ENCODE measurements at places on chromosomes 13 and 19. TPM values are rescaled to one million over a fixed set of nuclear protein-coding genes. Genes with fewer than 3 reads are reported as not detected.

GRCh38 chr13:51759240-51759639, 44.7 kb downstream of the DHRS12 start:
- DNase-seq, result no peak
- H3K4me3 ChIP-seq, result no peak overlapping the region
- peaks cover 53% of the 10 kb centered on the region for H3K36me3 ChIP-seq
- H3K27me3 ChIP-seq, result no peaks in the 10 kb centered on the region
- H3K4me1 ChIP-seq, result peaks cover 4% of the 10 kb centered on the region
- no peak overlapping the region for H3K27ac ChIP-seq

MED16 gene
- 62.1 TPM for total RNA-seq

SMAD9 gene
- total RNA-seq, result not detected

DNA sequence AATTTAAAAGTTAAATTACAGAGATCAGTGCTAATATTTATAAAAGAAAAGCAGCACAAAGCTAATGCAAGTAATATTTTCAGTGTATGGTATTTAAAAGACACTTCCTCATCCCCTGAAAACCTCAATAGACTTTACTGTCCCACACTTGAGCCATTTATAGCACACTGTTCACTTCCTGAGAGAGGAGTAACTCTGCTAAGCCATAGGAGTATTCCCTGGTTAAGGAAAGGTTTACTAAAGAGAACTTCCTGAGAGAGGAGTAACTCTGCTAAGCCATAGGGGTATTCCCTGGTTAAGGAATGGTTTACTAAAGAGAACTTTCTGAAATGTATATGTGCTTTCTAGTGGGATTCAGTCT, 159.4 kb downstream of the NHLRC3 start:
- DNase-seq, result no peak
- no peaks in the 10 kb centered on the region for H3K36me3 ChIP-seq
- H3K4me3 ChIP-seq, result no peak overlapping the region
- no peaks in the 10 kb centered on the region for H3K4me1 ChIP-seq

IL17D gene
- not detected for total RNA-seq

GRCh38 chr19:10226376-10227025, 4.6 kb downstream of the S1PR2 start:
- H3K27me3 ChIP-seq, result no peaks in the 10 kb centered on the region
- H3K36me3 ChIP-seq, result peaks cover 17% of the 10 kb centered on the region
- no peak overlapping the region for H3K27ac ChIP-seq
- H3K4me1 ChIP-seq, result peaks cover 12% of the 10 kb centered on the region

DNA sequence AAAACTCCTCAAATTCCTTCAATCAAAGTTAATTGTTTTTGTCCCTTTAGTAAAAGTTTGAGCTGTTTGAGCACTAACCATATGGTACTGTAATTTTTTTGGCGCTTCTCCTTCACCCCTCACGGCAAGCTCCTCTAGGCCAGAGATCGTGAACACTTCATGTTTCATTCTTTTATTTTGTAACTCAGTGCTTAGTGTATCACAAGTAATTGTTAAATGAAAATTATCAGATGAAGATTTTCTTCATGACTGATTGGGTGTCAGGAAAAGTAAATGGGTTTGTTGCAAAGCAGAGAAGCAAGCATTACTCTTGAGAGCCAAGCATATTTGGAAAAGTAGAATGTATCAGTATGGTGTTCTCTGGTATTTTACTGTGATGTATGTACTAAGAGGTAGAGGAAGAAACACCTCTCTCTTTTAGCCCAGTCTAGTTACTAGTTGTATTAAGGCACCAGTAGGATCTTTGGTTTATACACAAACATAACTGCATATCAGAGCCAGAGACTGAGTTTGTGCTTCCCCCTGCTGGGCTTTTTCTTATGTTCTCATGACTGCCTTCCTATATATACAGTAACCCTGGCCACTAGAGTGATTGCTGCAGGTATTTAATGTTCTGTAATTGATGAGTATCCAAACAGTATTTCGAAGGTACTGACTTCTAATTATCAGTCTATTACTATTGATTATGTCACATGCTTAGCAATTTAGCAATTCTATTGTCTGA, 202.3 kb upstream of the KLHL1 start:
- no peak overlapping the region for H3K27ac ChIP-seq
- H3K4me1 ChIP-seq, result no peaks in the 10 kb centered on the region
- no peaks in the 10 kb centered on the region for H3K27me3 ChIP-seq
- no peak overlapping the region for H3K4me3 ChIP-seq
- DNase-seq, result no peak

Measured in naive thymus-derived CD4-positive, alpha-beta T cell (primary cell).